ENCODE measurements at places on chromosomes 4 and X.

GRCh38 chr4:151402145-151402865 is 6.7 kb upstream of the FHIP1A start:
- no peak for DNase-seq

DNA sequence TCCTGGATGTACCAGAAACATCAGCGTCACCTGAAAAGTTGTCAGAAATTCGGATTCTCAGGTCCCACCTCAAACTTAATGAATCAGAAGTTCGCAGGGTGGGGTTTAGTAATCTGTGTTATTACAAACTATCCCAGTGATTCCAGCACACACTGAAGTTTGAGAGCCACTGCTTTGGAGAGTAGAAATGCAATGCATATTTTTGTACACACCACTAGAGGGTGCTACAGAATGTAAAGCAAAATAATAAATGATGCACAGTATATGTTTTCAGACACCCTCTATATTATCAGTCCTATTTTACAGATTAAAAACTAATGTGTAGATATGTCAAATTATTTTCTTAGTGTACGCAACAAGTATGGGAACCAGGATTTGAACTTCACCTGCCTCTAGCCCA is 2.4 kb upstream of the MORF4L2 start:
- no peak for DNase-seq

DNA sequence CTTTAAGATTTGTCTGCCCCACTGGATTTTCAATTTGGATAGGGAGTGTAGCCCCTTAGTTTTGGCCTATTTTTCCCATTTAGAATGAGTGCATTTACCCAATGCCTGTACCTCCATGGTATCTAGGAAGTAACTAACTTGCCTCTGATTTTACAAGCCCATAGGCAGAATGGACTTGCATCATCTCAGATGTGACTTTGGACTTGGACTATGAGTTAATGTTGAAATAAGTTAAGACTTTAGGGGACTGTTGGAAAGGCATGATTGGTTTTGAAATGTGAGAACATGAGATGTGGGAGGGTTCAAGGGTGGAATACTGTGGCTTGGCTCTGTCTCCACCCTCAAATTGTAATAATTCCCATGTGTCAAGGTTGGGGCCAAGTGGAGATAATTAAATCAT is 2480.2 kb downstream of the PCDH7 start:
- no peak for DNase-seq

DNA sequence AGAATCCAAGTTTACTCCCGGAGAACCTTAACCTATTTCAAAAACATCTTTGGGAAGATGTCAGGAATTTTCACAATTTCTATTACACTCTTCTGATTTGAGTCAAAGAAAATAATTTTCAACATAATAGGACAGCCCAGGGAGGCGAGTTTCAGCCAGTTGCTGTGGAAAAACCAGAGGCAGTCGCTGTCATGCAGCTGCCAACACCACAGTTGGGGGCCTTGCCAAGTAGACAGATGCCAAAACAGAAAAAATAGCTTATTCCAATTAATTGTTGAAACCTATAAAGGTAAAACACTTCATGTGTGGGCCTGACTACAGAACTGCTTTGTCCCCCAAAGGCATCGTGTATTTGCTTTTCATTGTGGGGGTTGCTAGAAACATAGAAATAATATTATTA is 225.8 kb downstream of the DMD start:
- DNase-seq, result no peak

- DNase-seq, result no peak
Measured at GRCh38 chr4:140069066-140069465, 84.9 kb downstream of the MAML3 start.

GRCh38 chr4:183195534-183195933 is 96.5 kb downstream of the WWC2 start:
- no peak for DNase-seq
